ENCODE measurements at places on chromosomes 12 and 14.

GRCh38 chr12:109727039-109727723 lies 13.6 kb downstream of the FAM222A start:
- DNase-seq: no peak

DNA sequence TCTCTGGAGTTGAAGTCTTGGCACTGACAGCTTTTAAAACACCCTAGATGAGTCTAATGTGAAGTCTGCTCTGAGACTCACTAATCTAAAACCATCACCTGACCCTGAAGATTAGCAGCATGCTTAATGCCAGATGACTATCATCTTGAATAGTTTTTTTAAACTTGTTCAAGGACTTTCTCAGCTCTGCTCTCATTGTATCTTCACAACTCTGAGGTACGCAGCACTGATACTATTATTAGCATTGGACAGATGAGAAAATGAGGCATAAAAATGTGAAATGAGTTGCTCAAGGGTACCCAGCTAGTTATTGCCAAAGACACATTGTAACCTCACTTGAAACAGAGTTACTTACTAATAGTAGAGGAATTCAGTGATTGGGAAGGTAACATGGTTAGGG lies 4.8 kb downstream of the SLC38A1 start:
- no peak for DNase-seq

- DNase-seq: peak; percentile 75
These were observed 14.0 kb downstream of the KCTD10 start for GRCh38 chr12:109462868-109463692.

- DNase-seq: peak; percentile 70
These were observed 50.9 kb upstream of the BICDL1 start for GRCh38 chr12:119938049-119938667.

- DNase-seq: no peak
These were observed 28.7 kb downstream of the MSRB3 start for GRCh38 chr12:65307169-65307501.

GRCh38 chr14:57362361-57362760 lies 28.0 kb upstream of the NAA30 start:
- no peak for DNase-seq

- no peak for DNase-seq
These were observed 2.3 kb downstream of the CORO1C start for GRCh38 chr12:108728820-108729611.

DNA sequence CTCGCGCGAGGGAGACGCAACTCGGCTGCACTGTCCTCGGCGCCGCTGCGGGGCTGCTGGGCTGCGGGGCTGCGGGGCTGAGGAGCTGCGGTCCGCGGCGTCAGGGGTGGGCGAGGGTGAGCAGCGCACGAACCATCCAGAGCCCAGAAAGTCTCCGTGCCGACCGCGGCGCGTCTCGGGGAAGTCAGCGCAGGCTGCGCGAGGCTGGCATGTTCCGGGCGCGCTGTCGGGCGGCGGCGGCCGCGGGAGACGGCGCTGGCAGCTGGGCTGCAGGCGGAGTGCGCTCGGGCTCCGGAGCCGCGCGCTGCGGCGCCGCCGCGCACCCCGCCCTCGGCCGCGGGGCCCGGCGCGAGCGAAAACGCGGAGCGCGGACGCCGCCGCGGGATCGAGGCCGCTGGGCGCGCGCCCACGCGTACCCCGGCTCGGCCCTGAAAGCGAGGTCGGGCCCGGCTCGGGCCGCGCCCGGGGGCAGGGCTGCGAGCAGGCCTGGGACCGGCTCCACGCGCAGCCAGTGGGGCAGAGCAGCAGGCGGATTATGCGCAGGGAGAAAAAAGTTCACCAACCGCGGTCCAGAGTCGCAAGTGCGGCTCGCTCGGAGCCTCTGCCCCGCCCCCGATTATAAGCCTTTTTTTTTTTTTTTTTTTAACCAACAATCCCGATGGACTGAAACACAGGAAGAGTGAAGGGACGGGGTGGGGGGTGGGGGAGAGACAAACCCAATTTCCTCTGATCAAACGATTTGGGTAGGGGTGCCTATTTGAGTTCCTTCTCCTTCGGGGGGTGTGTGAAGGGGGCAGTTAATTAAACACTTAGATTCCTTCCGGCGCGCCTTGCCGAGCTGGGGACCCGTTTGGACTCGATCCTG lies at the start of gene PRICKLE1:
TSS of gene PRICKLE1 (minus strand) at position 282 of the 865 bp plus-strand sequence. CDS start 117,230 bp downstream, outside the sequence.
- peak; percentile 48 for DNase-seq

DNA sequence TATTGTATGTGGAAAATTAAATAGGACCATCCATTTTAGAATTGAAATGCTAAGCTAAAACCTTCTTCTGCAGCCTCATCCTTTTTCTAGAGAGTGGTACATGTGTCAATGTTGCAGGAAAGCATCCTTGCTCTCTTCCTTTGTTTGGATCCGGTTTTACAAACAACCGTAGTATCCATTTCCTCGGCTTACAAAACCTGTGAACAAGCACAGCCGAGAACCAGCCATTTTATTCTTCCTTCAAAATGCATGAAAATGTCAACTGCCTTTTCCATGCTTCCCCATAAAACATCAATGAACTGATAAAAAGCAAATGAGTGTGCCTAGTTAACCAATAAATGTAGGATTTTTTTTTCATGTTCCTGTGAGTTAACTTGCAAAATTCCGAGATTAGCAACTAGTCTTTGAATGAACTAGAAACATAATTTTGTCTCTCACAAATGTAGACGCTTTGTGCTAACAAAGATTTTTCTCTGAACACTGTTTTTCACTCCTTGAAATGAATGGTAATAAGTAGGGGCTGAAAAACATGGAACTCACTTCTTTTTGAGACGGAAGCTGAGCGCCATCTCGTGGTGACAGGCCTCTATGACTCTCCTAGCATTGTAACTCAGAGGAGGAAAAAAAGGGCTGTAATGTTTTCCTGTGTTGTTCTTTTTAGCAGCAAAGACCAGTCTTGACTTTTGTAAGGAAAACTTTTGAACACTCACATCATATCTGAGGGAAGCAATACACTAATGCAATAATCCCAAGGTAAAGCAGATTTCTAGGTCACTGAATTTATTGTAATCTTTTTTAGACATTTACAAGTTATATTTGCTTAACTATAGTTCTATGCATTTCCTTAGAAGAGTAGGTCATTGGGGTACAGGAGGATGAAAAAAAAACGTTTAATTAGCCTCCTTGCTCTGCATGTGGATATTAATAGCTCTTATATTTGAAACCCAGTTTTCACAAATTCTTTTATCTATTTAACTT lies 157.4 kb upstream of the FOXG1 start:
- peak; percentile 69 for DNase-seq

DNA sequence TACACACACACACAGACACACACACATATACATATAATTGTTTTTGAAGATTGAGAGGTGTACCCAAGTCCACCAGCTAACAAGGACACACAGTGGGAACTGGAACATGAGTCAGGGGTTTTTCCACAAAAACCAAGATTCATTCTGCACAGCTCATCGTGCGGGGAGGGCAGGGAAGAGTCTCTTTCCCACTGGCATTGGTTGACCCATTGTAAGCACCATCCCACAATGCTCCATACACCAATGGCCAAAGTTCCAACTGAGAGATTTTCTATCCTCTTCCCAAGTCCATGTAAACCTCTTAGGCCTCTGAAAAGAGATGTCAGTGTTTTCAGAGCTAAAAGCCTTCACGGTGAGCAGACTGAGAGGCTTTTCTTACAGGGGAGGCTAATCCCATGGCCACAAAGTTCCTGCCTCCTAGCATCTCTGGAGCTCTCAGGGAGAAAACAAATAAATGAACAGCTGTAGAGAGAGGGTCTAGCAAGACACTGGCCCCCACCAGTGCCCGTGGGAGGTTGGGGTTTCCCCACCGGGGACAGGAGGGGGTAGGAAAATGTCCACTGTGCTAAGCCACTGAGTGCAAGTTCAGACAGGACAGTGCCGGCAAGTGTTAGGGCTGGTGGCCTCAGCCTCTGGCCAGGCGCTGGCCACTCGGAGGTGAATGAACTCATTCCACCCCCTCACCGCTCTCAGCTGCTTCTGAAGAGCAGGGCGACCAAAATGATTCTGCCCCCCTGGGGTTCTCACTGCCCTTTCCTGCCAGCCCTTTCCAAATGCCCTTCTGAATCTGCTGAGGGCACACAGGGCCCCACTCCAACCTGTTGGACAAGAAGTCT lies 21.5 kb upstream of the TC2N start:
- no peak for DNase-seq

DNA sequence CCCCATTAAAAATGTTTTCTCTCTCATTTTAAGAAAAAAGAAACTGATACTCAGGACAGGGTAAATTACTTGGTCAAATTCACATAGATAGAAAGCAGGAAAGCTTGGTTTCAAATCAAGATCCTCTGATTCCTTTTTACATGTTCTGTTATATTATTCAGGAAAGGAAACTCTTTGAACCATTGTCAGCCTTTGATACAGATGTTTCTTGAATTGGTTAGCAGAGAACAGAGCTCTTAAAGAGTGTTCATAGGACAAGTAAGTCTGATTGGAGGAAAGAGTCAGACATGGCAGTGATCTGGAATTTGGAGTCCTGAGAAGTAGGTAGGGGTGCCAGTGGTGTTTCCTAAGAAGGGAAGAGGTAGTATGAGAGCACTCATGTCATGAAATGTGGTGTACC lies 165.2 kb upstream of the BCL2L14 start:
- no peak for DNase-seq

DNA sequence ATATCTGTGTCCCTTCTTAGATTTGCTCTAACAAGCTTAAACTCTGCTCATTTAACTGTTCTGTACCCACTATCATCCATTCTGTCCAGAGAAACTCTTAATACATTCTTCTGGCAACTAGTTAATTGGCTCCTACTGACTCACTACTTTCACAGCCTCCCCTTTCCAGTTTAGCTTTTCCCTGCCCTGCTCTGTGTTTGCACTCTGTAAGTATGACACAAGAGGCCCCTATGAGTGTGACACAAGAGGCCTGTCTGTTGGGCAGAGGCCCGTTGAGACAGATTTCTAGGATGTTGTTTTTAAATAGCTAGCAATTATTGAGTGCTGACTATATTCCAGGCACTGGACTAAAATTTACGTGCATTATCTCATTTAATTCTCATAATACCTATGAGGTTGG lies 246.0 kb upstream of the DAAM1 start:
- no peak for DNase-seq

DNA sequence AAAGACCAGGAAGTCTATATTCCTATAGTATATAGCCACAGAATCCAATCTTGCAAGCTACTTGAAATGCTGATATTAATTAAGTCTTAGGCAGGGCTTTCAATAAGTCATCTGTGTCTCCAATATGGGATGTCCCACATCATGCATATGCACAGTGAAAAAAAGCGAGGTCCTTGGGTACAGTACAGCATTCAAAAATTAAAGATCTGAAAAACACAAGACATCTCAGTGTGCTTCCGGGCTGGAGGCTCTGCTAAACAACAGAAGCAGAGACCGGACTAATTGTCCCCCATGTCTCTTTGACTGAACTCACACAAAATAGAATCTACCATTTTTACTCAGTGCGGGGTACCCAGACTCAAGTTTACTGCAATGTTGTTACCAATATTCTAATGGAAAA lies 156.0 kb downstream of the DAD1 start:
- no peak for DNase-seq

DNA sequence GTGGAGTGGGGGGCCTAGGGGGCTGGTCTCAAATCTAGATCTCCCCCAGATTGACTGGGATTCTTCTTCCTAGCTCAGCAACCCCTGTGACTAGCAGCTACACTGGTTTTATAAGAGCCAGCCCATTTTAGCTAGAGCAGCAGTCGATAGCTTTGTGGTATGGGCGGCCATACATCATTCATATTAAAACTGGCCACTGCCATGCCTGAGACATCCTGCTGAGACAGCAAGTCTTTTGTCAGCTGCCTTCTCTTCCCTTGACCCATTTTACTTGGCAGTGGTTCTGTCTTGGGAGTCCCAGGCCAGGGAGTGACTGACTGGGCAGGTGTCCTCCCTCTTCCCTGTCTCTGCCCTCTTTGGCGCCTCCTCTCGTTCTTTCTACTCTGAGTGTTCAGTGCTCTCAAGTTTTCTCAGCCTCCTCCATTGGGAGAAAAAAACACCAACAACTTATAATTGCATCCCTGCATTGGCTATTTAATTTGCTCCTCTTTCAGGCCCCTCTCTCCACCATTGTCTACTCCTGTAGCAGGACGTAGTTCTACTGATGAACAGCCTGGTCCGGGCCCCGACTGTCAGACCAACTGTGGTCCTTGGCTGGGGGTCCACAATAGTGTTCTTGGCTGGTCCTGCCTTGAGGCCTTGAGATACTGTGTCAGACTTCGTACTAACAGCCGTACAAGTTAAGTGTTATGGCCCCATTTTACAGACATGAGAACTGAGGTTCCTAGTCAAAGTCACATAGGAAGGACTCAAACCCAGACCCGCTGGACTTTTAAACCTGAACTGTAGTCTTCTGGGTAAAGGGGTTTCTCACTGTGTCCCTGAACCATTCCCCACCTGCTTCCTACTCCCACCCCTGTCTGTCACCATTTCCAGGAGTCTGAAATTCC lies 18.3 kb upstream of the JDP2 start:
- no peak for DNase-seq

- peak; percentile 76 for DNase-seq
These were observed at the start of gene PDE3A for GRCh38 chr12:20368114-20368650. Gene PDE3A (plus strand): TSS chr12:20368537. CDS start chr12:20369285, 748 bp downstream.

DNA sequence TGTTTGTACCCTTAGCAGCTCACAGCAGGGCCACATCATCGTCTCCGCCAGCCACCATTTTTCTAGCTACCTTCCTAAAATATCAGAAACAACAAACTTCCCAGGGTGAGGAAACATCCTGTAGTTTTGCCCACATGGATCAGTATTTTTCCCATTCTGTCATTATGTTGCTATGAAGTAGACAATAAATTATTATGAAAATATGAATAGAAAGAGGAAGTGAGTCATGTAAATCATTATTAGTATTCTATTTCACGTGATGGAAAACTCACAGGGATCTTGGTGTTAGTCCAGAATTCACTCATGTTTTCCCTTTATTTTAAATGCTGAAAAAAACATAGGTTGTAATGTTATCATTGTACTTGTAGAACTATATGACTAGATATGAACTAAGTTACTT lies 319.4 kb downstream of the SYT1 start:
- DNase-seq: no peak

GRCh38 chr14:77205566-77205965 lies 24.0 kb downstream of the TMEM63C start:
- DNase-seq: no peak

GRCh38 chr12:32031109-32031508 lies 71.9 kb downstream of the RESF1 start:
- no peak for DNase-seq

- DNase-seq: no peak
These were observed 506.0 kb downstream of the DIO2 start for GRCh38 chr14:79705126-79705894.

DNA sequence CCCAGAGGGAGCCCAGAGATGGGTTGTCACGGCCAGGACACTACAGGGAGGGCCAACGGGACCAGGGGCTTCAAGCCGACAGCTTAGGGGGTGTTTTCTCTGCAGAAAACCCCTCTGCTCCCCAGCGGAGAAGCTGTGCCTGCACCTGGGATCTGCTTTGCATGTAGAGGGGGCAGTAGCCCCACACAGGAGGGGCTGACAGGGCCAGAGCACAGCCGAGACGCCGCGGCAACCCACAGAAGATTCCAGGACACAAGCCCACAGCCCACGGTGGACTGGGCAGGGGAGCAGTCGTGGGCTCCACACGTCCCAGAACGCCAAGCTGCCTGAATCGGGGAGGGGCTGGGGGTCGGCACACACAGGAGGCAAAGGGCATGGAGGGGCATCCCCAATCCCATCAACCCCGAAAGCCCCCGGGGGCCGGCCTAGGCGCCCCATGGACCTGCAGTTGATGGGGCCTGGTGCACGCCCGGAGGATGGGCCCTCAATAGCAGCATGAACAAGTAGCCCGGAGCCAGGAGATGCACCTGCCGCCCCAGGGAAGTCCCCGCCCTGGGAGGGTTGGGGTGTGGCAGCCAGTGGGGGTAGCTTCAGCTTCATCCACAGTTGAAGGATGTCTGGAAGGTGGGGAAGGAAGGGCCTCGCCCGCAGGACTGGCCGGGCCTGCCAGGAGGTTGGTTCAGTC lies 30.5 kb upstream of the TMEM179 start:
- no peak for DNase-seq

All from Calu3 (cell line).